ENCODE measurements at places on chromosomes 6 and 20.

GRCh38 chr6:51934098-51934497 lies 153.3 kb downstream of the PKHD1 start:
- no peak for DNase-seq

- DNase-seq: no peak
These were observed 12.1 kb downstream of the LGSN start for GRCh38 chr6:63307581-63308246.

DNA sequence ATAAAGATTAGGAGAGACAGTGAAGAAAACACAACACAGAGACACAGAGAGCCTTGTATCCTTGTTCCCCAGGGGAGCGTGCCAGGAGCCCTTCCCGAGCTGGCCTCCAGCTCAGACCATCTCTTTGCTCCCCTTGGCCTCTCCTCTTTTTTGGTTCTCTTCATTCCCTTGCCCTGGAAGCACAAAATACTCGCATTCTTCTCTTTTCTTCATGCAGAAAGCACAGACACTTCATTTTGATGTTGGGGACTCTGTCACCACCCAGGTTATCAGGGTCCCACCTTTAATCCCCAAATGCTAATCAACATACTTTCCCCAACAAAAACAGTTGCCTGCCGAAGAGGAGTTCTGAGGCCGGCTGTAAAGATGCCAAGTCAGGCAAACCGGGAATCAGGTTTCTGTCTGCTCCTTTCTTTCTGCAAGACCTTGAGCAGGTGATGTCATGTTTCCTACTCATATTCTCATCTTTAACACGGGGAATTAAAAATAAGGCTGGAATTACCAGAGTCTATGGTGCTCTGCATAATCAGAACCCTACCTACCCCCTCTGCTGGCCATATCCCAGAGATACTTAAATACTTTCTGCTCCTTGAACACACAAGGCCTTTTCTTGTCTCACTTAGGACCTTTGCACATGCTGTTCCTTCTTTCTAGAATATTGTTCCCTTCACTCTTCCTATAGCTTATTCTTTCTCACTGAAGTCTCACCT lies 21.7 kb downstream of the TGM6 start:
- DNase-seq: no peak

GRCh38 chr6:142118328-142118727 lies 14.4 kb upstream of the GJE1 start:
- no peak for DNase-seq

DNA sequence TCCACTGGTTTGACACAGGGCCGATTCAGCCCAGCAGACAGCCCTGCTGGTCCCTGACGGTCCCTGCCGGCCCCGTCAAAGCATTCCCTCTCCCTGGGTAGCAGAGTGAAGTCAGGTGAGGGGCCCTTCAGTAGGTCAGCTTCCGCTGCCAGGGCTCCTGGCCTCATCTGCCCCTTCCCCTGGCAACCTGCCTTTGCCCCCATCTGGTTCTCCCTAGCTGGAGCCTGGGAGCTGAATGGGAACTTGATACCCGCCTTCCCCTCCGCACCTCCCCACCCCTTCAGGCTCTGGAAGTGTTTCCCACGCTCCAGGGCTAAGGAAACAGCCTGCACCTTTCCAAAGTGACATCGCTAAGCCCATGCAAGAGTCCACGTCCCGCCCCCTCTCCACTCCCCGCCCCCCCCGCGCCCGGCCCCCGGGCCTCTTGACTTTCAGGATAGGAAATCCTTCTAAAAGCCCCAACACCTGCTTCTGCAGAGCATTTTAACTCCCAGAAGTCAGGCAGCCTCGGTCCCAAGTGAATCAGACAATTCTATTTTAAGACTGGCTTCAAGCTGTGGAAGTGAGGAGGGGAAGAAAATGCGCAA lies 53.3 kb downstream of the ISM1 start:
- no peak for DNase-seq

GRCh38 chr6:29678114-29678513 lies 2.8 kb downstream of the ZFP57 start:
- no peak for DNase-seq

DNA sequence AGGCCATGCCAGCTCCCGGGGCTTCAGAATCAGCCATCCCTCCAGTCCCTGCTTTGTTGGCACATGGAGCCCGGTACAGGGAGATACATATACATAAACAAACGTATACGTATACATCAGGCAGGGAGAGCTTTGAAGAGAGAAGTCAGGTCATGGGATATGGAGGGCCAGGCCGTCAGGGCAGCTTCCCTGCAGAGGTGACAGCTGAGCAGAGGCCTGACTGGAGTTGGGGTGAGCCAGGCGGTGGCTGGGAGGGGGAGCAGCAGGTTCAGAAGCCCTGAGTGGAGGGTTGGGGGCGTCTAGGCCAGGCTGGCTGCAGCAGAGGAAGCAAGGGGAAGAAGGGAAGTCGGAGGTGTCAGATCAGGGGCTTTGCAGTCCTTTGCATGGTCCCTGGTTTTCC lies 61.7 kb downstream of the STK35 start:
- no peak for DNase-seq

DNA sequence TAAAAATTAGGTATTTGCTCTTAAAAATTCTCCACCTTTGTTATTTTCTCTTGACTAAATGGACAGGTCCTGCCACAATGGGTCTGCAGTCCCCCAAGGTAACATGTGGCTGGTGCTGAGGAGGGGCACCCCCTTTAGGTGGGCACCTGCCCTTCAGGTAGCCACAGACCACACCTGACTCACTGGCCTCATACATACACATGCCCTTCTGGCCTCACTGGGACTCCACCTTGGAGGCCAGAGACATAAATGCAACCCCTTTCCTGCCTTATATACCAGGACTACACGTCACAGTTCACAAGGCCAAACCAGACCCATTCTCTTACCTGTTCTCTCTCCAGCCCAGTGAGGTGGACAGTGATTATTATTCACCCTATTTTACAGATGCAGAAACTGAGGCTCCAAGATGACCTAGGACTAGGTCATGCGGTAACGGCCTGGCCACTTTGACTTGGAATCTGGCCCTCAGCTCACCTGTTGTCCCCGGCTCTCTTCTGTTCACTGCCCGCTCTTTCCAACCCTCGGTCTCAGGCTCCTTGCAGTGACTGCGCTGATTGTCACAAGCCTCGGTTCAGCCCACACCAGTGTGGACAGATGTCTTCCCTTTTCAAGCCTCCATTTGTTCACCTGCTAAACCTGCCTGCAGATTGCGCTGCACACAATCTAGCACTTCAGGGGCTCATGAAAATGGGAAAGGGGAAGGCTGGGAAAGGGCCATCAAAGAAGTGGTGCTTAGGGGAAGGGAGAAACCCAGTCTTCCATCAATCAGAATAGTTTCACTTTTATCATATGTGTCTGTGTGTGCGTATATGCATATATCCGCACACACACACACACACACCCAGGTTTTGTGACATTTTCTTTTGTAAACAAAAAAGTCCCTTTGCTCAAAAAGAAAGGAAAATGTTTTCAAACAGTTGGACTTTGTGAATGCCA lies 121.7 kb downstream of the BCAS1 start:
- no peak for DNase-seq

GRCh38 chr20:8568075-8568474 lies 436.0 kb downstream of the PLCB1 start:
- DNase-seq: no peak

DNA sequence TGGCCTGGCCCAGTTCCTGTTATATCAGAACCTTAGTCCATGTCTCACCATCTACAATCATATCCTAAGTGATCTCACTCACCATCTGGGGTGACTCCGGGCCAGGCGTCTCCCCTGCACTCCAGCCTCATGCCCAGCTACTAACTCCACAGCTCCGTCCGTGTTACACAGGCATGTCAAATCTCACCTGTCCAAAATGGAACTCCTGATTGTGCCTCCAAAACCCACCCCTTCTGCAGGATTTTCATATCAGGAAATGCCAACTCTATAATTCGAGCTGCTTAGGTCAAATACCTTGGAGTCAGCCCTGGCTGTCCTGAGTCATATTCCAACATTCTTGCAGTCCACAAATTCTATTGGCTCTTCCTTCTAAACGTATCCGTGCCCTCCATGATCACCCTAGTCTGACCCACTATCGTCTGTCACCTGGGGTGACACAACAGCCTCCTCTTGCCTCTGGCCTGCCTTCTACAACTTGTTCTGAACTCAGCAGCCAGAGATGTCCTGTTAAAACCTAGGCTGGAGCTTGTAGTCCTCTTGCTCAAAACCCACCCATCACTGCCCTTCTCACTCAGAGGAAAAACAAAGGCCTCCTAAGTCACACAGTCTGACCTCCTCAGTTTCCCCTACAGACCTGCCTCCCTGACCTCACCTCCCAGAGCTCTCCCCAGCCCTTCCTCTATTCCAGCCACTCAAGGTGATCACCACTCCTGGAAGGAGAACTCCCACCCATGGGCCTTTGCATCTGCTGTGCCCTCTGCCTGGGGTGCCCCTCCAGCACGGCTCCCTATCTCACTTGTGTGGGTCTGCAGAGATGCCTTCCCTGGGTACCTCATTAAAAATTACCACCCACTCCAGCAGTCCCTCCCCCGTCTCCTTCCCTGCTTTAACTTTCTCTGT lies 85.3 kb upstream of the SIRPA start:
- DNase-seq: no peak

GRCh38 chr6:92762443-92763273 lies 656.7 kb downstream of the EPHA7 start:
- DNase-seq: no peak

GRCh38 chr6:111741177-111741952 lies 131.9 kb downstream of the FYN start:
- no peak for DNase-seq

DNA sequence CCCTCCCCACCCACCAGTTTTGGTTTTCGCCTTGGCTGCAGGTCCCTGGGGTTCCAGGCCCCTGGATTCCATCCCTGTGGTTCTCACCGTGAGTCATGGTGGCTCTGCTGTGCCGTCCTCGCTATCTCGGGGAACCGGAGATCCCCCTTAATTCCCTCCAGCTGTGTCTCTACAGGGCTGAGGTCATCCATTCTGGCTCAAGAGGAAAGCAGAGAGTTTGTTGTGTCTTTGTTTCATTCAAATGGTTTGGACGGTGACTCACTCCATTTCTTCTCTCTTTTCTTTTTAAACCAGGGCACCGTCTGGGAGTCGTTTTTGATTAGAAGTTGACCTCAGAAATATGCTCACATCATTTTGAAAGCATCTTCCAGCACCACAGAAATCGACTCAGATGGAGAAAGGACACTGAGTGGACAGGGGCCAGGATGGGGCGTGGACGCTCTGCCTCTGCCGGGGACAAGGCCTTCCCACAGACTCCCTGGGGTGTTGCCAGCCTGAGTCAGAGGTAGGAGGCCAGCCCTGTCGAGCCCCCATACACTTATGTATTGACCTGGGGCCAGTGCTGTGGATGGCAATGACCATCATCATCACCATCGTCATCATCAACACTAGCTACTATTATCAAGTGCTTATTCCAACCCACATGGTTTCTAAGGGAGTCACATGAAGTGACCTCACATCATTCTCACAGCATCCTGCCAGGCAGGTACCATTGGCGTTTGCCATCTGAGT lies 176.2 kb downstream of the NFATC2 start:
- DNase-seq: no peak

GRCh38 chr6:139367810-139368351 lies 6.6 kb downstream of the CITED2 start:
- DNase-seq: no peak

DNA sequence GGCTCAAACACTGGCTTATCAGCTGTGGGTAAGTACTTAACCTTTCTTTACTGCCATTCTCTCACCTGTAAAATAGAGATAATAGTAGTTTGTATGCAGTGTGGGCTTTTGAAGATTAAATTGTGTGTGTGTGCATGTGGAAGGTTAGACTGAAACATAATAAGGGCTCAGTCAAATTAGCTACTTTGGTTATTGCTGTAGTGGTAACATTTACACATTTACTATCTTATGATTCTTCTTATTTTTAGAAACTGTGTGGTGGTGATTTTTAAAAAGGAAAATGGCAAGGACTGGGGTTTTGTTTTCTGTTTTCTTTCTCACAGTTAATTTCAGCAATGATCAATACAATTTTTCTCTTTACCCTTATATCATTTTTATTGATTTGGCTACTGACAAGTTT lies 206.9 kb downstream of the NKAIN2 start:
- DNase-seq: no peak

GRCh38 chr20:50845566-50846215 lies 50.8 kb downstream of the BCAS4 start:
- no peak for DNase-seq

GRCh38 chr20:22070610-22071058 lies 365.2 kb downstream of the PAX1 start:
- DNase-seq: no peak

- DNase-seq: no peak
These were observed 287.2 kb downstream of the RFPL4B start for GRCh38 chr6:112634376-112634775.

DNA sequence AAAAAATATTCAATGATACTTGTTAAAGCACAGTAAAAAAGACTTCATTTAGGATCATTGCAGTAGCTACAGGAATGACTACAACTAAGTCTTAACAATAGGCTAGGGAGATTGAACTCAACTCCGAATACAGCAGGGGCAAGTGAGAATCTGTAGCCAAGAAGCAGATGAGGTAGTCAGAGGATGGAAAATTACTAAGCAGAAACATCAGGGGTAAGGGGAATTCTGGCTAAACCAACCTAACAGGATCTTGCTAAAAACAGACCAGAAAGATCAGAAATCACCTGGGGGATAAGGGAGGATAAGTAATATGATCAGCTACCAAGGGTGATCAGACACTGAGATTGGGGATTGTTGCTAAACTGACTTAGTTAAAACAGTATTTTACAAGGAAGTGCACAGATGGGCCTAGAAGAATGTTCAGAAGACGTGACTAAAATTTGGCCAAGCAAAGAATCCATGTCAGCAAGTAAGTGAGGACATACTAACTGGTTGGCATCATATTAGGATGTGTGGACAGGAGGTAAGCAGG lies 217.5 kb downstream of the TENT5A start:
- DNase-seq: no peak

DNA sequence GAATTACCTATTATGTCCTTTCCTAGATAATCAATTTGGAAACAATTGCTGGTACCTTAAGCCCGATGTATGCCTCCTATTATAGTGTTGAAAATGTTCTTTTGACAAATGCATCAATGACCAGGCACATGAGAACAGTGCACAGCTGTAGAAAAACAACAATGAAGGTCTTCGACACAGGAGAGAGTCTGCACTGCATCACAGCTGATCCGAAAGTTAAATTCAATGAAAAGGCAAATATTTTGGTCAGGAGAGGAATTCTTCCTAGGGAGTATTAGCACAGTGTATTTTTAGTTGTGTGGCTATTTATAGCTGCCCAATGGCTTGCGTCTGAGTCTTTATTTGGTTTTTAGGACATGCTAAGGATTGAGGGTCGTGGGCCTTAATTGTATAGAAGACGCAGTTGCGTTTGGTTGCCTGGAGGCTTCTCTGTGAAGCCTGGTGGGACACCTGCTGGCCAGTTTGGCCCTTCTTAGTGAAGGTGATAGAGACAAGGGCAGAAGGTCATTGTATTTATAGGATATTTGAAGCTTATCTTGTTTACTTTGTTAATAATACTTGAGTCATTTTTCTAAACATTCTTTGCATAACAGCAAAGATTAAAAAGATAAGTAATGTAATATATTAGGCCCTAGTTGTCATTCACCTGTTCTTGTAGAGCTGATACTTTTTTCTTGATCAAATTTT lies 72.3 kb downstream of the CDYL start:
- DNase-seq: no peak

- no peak for DNase-seq
These were observed 65.3 kb downstream of the AIG1 start for GRCh38 chr6:143125864-143126573.

GRCh38 chr20:23032056-23032749 lies 2.9 kb upstream of the SSTR4 start:
- no peak for DNase-seq

GRCh38 chr20:15320941-15321340 lies 983.5 kb upstream of the FLRT3 start:
- DNase-seq: no peak

- no peak for DNase-seq
These were observed 21.4 kb upstream of the RBBP8NL start for GRCh38 chr20:62448788-62449187.

GRCh38 chr6:108959972-108960582 lies 111.9 kb downstream of the ARMC2 start:
- no peak for DNase-seq

Data from T follicular helper cell (primary cell).